ENCODE measurements at places on chromosomes 7 and 10.
A peak's percentile ranks its signal among the peaks of the same experiment; 100 is the strongest.

DNA sequence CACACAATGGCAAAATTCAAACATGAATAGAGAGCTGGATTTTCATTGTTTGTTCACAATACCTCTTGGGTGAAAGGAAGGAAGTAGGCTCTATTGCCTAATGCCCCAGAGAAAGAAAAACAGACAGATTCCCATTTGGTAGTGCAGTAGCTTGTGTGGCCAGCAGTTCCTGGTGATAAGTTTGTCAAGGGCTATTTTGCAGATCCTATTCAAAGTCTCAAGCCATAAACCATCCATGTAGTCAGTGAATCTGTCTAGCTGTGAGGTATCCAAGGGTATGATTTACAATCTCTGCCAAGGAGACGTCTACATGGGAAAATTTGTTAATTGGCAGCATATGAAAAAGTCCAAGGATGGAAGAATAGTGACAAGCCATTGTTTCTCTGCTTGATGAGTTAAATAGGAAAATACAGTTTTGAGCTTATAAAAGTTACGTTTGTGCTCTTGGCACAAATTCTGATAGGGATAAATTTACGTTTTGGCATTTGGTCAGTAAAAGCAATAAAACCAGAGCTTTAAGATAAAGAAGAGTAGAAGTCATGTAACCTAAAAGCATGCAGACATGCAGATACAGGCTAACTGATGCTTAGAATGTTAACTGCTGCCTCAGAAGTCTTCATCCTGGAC, 269.1 kb downstream of the GATA3 start:
- DNase-seq = no peak

DNA sequence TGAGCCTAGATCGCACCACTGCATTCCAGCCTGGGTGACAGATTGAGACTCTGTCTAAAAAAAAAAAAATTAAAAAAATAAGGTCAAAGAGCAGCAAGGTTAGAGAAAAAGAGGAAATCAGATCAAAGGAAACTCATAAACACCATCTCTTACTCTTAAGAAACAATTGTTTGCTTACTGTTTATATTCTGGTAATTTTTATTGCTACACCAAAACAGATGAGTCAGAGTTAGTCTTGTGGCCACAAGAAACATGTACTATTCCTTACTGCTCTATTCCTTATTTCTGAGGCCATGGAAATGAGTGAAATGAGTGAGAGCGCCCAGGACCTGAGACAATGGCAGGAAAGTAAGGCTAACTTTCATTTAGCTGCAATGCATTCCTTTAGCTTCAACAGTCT, 387.3 kb downstream of the HPSE2 start:
- no peak for DNase-seq

- no peak for DNase-seq
These were observed 123.0 kb upstream of the FZD8 start for GRCh38 chr10:35765066-35765527.

GRCh38 chr7:19305698-19306097, 160.5 kb upstream of the FERD3L start:
- no peak for DNase-seq

DNA sequence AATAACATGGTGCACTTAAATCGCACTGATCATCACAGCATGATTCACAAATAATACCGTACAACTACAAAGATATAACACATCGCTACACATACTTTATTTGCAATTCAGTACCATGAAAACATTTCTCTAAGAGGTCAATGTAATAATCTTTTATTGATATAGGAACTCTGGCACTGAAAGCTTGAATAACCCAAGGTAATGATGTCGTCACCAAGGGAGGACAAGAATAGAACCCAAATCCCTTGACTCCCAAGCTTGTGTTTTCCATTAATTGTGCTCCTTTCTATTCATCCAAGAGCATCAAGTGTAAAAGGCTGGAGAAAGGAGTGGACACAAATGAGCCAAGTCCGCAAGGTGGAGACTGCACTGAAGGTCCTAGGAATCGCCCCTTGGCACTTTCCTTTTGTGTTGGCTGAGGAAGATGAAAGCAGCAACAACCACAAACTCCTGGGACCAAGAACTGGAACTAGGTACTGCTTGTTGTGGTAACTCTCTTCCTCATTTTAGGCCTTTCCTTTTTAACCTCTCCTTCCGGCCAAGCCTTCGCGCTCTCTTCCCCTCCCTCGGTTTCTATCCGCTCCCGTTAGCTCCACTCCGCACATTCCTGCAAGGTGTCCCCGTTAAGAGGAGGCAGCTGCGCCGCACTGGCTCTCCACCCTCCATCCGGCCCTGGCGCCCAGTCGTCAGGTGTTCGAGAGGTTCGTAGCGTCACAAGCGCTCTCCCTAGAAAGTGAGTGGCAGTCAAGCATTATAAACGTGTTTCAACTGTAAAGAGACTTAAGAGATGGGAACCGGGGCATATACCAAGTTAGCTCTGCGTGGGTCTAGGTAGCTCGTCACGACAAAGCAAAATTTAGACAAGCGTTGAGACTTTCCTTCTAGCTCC, 1.0 kb upstream of the CBLL1 start:
- peak; percentile 68 for DNase-seq

GRCh38 chr10:66836057-66836456, 89.8 kb upstream of the LRRTM3 start:
- no peak for DNase-seq

- no peak for DNase-seq
These were observed 64.6 kb downstream of the WDR37 start for GRCh38 chr10:1120801-1121211.

DNA sequence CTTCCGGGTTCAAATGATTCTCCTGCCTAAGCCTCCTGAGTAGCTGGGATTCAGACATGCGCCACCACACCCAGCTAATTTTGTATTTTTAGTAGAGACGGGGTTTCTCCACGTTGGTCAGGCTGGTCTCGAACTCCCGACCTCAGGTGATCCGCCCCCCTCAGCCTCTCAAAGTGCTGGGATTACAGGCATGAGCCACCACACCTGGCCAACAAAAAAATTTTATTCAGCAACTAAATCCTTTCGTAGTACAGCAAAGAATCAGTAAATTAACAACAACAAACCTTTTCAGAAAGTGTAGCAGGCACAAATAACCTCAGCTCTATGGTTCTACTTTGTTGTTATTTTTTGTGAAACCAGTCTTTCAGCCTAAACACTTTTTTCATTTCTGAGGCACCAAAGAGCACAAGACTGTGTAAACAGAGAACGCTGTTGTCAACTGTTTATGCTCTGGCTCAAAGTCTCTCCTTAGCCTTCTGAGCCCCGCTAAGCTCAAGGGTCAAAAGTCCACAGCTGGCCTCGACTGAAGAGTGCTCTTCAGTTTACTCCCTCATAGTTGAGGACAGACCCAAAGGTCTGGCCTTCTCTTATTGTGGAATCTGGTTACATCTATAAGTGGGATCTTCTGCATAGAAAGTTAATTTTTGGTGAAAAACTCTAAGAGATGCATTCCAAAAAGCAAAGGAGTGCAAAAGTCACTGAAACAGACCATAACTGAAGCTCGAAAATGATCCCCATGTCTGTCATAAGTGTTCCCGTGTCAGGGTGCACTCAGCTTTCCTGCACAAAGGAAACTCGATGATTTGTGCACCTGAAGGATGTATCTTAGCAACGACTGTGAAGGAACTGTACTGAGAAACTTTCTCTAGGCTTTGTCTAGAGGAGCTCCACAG, 24.6 kb upstream of the DDX50 start:
- DNase-seq = no peak

- no peak for DNase-seq
These were observed 9.8 kb downstream of the AGBL3 start for GRCh38 chr7:134996097-134996550.

Measured in left ventricle myocardium superior (tissue), 1 donor.